ENCODE measurements at places on chromosomes 5 and 9. TPM values are rescaled to one million over a fixed set of nuclear protein-coding genes. Genes with fewer than 3 reads are reported as not detected.

DNA sequence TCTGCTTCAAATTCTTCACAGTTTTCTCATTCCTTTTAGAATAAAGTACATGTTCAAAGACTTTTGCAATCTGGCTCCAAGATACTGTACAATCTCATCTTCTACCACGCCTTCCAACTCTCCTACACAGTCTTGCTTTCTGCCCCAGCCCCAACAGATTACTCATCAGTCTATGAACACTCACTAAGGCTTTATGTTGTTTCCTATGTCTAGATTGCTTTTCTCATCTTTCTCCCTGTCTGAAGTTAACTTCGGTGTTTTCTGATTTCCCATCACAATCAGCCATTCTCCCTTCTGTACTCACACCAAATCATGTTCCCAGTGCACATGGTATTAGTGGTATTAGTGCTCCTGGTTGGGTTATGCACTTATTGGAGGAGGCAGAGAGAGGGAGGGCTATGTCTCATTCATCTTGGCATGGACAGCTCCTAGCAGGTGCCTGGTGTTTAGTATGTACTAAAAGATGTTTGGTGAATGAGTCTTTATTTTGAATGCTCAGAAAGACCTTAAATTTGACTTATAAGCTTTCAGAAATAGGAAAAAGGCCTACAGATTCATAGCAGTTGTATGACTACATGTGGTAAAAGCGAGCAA lies 44.0 kb upstream of the ZNF608 start:
- DNase-seq = peak; percentile 29

DNA sequence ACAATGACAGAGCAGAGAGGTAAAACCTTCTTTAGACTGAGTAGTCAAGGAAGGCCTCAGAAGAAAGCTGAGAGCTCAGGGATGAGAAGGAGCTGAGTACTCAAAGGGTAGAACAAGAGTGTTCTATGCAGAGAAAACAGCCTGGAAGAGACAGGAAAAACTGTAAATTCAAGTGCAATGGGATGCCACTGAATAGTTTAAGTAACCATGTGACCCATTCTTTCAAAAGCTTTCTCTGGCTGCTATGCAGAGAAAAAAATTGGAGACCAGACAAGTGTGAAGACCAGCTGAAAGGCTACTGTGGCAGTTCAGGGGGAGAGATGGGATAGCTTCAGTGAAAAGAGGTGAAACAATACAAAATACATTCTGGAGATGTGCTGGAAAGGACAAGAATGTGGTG lies 61.3 kb upstream of the RNF38 start:
- no peak for DNase-seq

DNA sequence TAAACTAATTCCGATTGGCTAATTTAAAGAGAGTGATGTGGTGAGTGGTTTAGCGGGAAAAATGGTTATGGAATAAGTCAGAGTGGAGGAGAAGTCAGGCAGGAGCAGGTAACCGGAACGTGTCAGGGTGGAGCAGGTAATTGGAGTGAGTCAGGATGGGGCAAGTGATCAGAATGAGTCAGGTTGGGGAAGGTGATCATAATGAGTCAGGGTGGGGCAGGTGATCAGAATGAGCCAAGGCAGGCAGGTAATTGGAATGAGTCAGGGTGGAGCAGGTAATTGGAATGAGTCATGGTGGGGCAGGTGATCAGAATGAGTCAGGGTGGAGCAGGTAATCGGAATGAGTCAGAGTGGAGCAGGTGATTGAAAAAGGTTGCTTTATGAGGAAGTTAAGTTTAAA lies 101.4 kb downstream of the TMEM167A start:
- peak; percentile 88 for DNase-seq

GRCh38 chr9:132857031-132857430 lies 21.1 kb downstream of the AK8 start:
- no peak for DNase-seq

DNA sequence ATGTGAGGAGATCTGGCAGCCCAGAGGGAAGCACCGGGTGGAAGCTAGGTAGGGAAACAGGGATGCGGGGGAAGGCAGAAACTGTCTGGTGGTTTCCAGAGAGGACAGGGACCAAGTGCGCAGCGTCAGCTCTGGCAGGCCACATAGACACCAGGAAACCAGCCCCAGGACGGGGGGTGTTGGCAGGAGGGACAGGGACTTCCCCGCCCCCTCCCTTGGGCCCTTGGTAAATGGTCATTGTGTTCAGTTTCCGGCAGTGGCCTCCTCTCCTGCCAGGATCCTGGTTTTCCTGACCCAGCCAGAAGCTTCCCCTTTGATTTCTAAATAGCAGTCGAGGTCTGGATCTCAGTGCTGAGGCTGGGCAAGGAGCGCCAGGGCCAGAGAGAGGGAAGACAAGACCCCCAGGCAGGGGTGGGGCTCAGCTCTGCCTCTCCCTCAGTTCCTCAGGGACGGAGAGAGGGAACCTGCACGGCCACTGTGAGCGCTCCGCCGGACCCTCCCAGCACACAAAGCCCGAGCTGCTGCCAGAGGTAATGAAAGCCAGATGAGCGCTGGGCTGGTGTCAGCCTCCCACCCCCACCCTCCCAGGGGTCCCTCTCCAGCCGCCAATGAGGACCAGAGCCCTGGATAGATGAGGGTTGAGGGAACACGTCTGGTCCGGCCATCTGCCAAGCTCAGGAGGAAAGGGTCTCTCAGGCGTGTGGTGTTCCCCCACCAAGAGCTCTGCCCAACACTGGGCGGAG lies 1.8 kb downstream of the RALGDS start:
- DNase-seq = no peak

DNA sequence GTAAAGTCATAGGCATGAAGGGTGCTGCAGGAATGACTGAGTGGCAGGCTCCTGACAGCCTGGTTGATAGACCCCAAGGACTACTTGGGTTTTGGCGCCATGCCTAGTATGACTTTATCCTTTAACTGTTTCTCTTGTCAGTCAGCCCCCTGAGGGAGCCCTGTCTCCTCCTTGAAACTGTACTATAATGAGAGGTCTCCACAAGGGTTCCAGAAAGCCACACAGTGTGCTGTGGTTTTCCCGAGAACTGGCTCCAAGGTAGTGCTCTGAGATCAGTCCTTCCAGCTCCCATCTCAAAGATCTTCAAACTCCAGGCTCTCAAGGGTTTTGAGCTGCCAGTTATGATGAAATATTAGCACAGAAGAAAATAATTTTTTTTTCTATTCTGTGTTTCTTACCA lies 26.7 kb upstream of the TNC start:
- DNase-seq = no peak

- DNase-seq = no peak
These were observed 174.3 kb downstream of the TAF11L14 start for GRCh38 chr5:17808566-17808965.

DNA sequence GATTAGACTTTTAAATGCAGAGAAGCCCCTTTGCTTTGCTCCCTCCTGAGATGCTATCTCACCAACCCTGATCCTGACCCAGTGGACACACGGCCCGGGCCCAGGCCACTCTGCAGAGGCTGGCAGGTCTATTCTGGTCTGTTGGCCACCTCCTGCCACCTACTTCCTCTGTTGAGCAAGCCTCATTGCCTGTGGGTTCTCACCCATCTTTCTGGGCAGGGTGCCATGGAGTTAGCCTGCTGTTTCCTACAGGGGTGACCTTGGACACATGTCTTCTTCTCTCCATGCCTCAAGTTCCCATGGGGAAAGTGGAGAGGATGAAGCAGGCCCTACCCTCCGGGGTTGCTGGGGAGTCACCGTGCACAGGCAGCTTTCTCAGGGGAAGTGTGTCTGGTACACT lies 266.2 kb upstream of the IRX1 start:
- DNase-seq = no peak

DNA sequence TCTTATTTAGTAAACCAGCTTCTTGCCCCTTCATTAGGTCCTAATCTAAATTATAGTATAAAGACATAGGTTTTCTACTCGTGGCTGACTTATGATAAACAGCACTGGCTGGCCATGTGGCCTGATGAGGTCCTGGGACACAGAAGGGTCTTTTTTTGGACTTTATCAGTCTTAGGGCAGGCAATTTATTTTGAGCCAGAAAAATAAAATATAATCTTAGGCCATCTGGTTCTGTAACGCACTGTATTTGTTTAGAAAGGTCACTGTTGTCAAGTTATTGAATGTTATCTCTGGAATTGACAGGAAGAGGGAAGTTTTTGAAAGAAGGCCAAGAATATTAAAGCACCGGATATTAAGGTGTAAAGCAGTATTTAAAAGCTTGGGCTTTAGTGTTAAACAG lies 53.9 kb downstream of the RFX3 start:
- no peak for DNase-seq

GRCh38 chr9:111036946-111037345 lies 1.3 kb downstream of the LPAR1 start:
- peak; percentile 10 for DNase-seq

- no peak for DNase-seq
These were observed 56.8 kb upstream of the TRAF1 start for GRCh38 chr9:120983259-120983837.

DNA sequence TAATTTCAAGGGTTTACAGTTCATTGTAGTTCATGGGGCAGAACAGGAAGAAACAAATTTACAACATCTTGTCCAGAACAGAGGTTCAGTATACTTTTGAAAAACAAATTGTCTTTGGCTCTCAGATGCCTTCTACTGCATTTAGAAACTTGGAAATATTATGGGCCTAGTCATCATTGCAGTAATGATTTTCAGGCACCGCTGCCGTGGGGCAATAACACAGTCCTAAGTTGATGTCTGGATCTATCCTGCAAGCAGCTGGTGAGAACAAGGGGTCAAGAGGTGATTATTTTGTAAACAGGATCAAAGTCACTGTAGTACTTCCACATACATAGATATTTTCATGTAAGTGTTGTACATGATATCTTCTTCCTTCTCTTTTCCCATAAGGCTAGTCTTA lies 82.5 kb upstream of the CAST start:
- DNase-seq = no peak

DNA sequence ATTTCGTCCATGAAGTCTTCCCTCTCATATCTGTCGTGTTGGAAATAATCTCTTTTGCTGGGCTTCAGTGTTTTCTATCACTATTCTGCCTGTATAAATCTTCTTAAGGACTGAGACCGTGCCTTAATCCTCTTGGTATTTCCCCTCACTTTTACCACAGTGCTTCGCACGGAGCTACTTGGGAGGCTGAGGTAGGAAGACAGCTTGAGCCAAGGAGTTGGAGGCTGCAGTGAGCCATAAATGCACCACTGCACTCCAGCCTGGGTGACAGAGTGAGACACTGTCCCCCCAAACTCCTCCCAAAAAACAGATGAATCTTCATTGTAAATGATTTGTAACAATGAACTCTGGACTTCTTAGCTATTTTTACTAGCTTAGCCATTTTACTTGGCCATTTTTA lies 57.8 kb downstream of the PHAX start:
- no peak for DNase-seq

DNA sequence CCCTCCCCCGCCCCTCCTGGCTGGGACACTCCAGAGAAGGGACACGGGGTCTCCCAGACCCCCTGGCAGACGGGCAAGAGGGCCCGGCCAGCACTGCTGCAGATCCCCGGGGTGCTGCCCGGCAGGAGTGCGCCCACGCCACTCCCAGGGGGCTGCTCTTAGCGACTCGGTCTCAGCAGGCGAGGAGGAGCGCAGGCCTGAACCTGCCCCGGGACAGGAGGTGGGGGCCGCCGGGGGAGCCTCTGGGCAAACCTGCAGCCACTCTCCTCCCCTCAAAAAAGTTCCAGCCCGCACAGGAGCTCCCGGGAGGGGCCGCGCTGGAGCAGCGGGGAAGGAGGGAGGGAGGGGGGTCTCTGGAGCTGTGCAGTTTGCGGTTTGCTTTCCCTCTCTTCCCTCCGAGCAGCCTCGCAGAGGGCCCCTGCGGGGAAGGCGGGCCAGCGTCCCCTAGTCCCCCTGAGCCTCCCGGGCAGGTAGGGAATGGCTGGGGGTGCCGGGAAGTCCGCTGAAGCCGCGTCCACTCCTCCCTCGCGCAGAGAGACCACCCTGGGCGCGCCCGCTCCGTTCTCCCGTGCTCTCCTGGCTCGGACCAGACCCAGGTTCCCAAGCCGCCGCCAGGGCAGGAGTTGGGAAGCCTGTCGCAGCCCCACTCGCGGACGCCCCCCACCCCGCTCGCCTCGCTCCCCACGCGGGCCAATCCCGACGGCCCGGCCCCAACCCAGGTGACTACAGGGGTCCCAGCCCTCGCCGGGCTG lies 44.2 kb downstream of the NACC2 start:
- no peak for DNase-seq

GRCh38 chr9:34463098-34463900 lies 4.7 kb downstream of the DNAI1 start:
- DNase-seq = peak; percentile 83

GRCh38 chr5:80082281-80082680 lies 47.1 kb downstream of the THBS4 start:
- DNase-seq = no peak

DNA sequence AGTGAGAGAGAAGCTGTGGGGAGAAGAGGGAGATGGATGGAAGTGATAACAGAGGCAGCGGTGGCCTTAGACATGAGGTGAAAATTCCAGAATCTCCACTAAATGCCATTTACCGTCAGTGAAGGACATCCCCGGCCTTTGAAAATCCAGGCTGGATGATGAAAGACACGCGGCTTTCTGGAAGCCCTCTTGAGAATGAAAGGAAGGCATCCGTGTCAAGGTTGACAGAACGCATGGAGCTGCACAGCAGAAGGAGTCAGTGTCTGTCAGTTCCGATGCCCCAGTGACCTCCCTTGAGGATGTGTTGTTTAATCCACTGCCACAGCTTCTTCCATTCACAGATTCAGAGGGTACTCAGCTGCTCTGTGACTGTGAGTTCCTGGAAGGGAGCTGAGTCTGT lies 114.9 kb downstream of the ICE1 start:
- DNase-seq = no peak

DNA sequence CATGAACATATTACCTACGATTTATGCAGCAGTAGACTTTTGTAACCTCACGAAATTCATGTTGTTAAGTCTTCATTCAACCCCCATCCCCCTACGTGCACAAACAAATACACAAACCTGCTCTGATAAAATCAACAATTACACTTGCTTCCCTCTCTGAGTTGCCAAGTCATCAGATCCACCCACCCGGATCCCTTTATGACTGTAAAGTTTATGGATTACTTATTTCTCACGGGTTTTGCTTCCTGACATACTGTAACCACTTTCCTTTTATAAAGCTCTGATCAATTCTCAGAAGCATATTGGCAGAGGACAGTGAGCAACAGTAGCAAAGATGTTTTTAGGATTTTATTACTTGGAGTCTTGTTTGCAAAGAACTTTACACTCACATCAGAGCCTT lies 70.5 kb downstream of the MLLT3 start:
- DNase-seq = peak; percentile 59

DNA sequence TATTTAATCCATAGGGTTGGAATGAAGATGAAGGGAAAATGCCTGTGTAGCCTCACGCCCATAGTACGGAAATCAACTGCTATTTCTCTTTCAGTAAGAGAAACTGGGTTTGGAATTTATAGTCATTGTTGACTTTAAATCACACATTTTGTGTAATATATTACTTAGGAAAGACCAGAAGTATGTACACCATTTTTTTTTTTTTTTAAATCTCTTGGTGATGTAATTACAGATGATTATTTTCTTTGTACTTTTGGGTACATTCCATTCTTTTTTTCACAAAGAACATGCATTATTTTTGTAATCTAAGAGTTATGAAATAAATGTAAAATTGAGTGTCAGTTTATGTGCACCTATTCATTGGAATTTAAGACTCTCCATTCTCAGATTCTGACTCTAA lies 45.7 kb downstream of the POC5 start:
- no peak for DNase-seq

Gene ZNF483
- total RNA-seq = 3.0 TPM

Gene SPINK5
- not detected for total RNA-seq

Gene TERT
- total RNA-seq = 0.80 TPM

Gene ALDH1A1
- not detected for total RNA-seq

Gene RNF130
- 35.4 TPM for total RNA-seq

Gene OGN
- not detected for total RNA-seq

Gene SMIM15
- total RNA-seq = 61.7 TPM

Data from PC-3 (cell line).